CD14-positive monocyte (primary cell): ENCODE measurements at places on chromosomes 6 and 20. TPM values are rescaled to one million over a fixed set of nuclear protein-coding genes. Genes with fewer than 3 reads are reported as not detected.

DEFB124 gene
- polyA plus RNA-seq, result not detected in 2 replicates

DNA sequence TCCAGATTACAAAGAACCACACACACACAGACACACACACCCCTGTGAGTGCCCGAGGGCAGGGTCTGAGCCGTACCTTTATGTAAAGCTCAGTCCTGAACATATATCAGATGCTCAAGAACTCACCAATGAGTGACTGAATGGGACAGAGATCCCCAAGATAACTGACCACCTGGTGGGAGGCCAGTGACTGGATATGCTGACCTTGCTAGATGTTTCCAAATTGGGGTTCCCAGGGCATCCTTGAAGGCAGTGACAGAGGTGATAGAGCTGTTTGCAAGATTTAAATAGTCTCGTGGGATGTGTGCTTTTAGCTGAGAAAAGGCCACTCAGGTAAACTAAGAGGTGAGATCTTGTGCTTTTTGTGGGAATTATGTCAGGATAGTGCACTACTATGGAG lies 39.3 kb downstream of the KCNK17 start:
- H3K4me1 ChIP-seq, result no peaks in the 10 kb centered on the region
- no peak overlapping the region for H3K4me3 ChIP-seq
- no peak for DNase-seq
- no peaks in the 10 kb centered on the region for H3K27me3 ChIP-seq
- no peaks in the 10 kb centered on the region for H3K36me3 ChIP-seq
- H3K27ac ChIP-seq, result no peak overlapping the region

GRCh38 chr20:40245829-40246228 lies 443.2 kb downstream of the MAFB start:
- H3K36me3 ChIP-seq, result no peaks in the 10 kb centered on the region
- no peak for DNase-seq
- peaks cover 14% of the 10 kb centered on the region for H3K4me1 ChIP-seq
- H3K4me3 ChIP-seq, result no peak overlapping the region

GRCh38 chr6:13303668-13304017 lies 24.7 kb downstream of the TBC1D7 start:
- H3K4me3 ChIP-seq, result no peak overlapping the region
- H3K27me3 ChIP-seq, result no peaks in the 10 kb centered on the region
- peak overlapping the region; percentile 97 for H3K27ac ChIP-seq
- peak; percentile 77 for DNase-seq
- peaks cover 40% of the 10 kb centered on the region for H3K4me1 ChIP-seq

PCED1A gene
- polyA plus RNA-seq, result 9.1 TPM

GRCh38 chr6:26216886-26217713 lies 129.9 kb downstream of the HFE start:
- peak overlapping the region; percentile 92 for H3K27ac ChIP-seq
- no peaks in the 10 kb centered on the region for H3K36me3 ChIP-seq
- H3K4me1 ChIP-seq, result peaks cover 32% of the 10 kb centered on the region
- H3K4me3 ChIP-seq, result peak overlapping the region; percentile 62

OOEP gene
- not detected for polyA plus RNA-seq

- no peaks in the 10 kb centered on the region for H3K27me3 ChIP-seq
- DNase-seq, result no peak
- H3K36me3 ChIP-seq, result no peaks in the 10 kb centered on the region
- H3K4me3 ChIP-seq, result no peak overlapping the region
- no peaks in the 10 kb centered on the region for H3K4me1 ChIP-seq
These were observed 1359.4 kb upstream of the GJE1 start for GRCh38 chr6:140773276-140773675.

SMPDL3A gene
- 11.9 and 21.7 TPM in 2 replicates for polyA plus RNA-seq

ACTL10 gene
- 1.2 TPM for polyA plus RNA-seq

GRCh38 chr6:90720404-90720803 lies 133.5 kb upstream of the MAP3K7 start:
- H3K27ac ChIP-seq, result no peak overlapping the region
- no peaks in the 10 kb centered on the region for H3K4me1 ChIP-seq
- H3K36me3 ChIP-seq, result no peaks in the 10 kb centered on the region

- no peak overlapping the region for H3K4me3 ChIP-seq
- H3K4me1 ChIP-seq, result no peaks in the 10 kb centered on the region
- no peak for DNase-seq
- peaks cover 8% of the 10 kb centered on the region for H3K36me3 ChIP-seq
- H3K27me3 ChIP-seq, result no peaks in the 10 kb centered on the region
These were observed 84.6 kb downstream of the PTPN1 start for GRCh38 chr20:50594591-50595432.
